ENCODE measurements at places on chromosomes 3 and 15.

GRCh38 chr3:65521032-65521431 is 517.7 kb downstream of the MAGI1 start:
- DNase-seq: no peak

GRCh38 chr3:119085070-119085439 is 50.4 kb upstream of the IGSF11 start:
- DNase-seq: no peak

DNA sequence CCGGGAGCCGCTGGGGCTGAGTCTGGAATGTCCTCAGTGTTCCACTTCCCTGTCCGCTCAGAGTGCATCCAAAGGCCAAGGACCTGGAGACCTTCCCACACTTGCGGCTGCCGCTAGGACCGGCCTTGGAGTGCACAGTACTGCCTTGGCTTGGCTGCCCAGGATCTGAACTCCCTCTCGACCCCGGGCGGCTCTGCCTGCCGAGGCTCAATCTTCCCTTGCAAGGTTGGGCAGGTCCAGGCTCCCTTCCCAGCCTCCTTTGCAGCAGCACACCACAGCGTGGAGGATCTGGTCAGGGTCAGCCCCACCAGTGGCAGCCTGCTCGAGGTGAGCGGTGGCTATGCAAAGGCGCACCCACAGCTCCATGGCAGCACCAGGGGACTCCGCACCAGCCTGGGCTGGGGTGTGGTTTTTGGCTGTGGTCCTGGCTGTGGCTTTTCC is 69.2 kb downstream of the PLXNA1 start:
- no peak for DNase-seq

GRCh38 chr3:11641316-11641682 is 2.4 kb downstream of the VGLL4 start:
- DNase-seq: peak; percentile 24

GRCh38 chr3:180564676-180565075 is 37.3 kb upstream of the TTC14 start:
- DNase-seq: no peak

- DNase-seq: no peak
Observed at GRCh38 chr15:44009038-44009437, 182.2 kb downstream of the WDR76 start.
